ENCODE measurements at places on chromosomes 7 and 10. TPM values are rescaled to one million over a fixed set of nuclear protein-coding genes. Genes with fewer than 3 reads are reported as not detected.

The MPP7 gene
- 2.1 TPM for polyA plus RNA-seq

The PVRIG gene
- polyA plus RNA-seq, result 6.7 TPM

The C10orf67 gene
- 0.06 TPM for polyA plus RNA-seq

The TACC2 gene
- not detected for polyA plus RNA-seq

- no peak for DNase-seq
Observed at GRCh38 chr10:67385566-67385965, 310.4 kb downstream of the CTNNA3 start.

- DNase-seq, result no peak
Observed at GRCh38 chr7:23043441-23043840, 29.5 kb upstream of the HYCC1 start.

Measured in B cell (primary cell).